ENCODE measurements at places on chromosomes 4 and X.

GRCh38 chr4:16070203-16070602 lies 13.6 kb downstream of the PROM1 start:
- DNase-seq: no peak

- DNase-seq: no peak
Observed at GRCh38 chrX:42247241-42247640, 323.9 kb upstream of the CASK start.

DNA sequence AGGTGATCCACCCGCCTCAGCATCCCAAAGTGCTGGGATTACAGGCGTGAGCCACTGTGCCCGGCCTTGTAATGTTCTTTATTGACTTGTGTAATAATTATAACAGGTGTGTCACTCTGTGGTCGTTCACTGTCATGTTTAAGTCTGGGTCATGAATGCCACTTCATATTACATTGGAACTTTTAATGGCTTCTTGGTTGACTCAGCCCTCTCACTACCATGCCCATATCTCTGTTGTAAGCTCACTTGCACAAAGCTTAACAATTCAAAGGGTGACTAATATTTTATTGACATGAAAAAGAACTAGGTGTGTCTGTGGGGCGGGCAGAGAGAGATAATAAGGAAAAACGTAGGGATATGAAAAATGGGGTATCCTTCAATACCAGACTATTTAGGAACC lies 639.7 kb upstream of the ACTRT1 start:
- DNase-seq: no peak

DNA sequence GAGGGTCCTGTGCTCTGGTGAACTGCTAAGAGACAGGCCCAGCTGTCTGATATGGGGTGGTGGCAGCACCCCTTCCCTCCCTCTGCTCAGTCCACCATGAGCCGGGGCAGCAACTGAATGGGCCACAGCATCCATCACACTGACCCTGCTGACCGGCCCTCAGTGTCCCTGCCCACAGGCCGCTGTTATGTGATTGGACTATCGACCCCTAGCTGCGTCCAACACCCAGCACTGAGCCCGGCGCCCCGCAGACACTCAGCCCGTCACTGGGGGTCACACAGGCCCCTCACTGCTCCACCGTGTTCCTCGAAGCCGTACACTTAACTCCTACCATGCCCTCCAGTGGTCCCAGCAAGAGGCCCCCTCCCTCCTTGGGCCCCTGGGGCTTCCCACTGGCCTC lies 88.8 kb upstream of the PSAPL1 start:
- no peak for DNase-seq

DNA sequence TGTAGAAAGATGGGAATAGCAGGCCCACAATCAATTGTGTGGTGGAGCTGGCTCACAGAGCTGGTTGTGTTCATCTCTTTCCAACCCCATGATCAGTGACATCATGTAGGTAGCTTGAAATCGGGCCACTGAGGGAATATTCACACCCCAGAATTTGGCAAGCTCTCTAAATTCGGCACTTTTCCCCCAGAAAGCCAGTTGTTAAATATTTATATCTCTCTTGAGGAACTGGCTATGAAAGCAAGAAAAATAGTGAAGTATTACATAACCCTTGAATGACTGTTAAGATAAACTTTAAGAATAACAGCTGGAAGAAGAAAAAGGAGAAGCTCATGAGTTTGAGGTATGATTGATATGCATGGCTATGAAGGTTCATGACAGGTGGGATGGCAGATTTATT lies 38.9 kb downstream of the GPRIN3 start:
- no peak for DNase-seq

DNA sequence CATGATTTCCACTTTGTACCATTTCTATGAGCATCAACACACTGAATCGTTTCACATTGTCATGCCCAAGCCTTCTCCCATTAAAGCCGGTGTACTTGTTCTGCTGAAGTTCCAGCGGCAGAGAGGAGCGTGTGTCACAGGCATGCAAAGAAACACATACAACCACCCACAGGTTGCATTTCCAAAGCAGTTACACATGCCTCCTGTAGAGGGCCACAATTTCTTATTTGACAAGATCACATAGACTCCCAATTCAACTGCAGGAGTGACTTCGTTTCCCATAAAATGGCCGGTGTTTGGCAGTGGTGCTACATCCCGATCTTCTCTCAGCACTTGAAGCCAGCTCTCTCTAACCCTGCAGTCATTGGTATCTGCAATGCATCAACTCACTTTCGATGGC lies 992.6 kb downstream of the NLGN4X start:
- no peak for DNase-seq

DNA sequence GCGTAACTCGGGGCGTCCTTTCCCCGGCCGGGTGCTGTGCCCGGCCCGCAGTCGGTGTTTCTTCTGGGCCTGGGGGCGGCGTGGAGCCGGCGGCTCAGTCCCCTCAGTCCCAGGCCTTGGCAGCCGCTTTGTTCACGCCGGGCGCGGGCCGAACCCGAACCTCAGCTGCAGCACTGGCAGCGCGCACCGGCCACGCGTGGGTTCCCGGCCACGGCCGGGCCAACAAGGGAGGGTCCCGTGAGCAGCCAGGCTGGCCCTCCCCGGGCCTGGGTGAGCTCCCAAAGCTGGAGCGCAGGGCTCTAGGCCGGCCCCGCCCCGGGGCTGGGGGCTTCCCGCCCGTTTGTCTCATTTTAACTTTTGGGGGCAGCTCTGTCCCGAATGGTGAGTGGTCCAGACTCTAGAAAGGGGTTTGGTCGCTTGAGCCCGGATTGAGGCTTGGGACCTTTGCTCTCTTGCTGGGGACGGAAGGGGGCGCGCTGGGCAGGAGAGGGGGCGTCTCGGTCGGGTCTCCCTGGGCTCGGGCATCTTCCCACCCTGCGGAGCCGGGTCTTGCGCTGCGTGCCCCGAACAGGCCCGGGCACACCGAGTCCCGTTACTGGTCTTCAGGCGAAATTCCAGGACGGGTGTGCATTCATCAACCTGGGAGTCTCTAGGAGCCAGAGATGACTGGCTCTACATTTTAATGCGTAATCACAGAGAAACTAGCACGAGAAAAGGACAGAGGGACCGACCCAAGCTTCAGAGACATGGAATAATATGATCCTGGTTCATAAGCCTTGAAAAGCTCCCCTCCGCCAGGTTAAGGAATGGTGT lies 177.1 kb downstream of the CBR4 start:
- DNase-seq: no peak

- DNase-seq: no peak
Observed at GRCh38 chr4:159445692-159446091, 342.8 kb downstream of the RAPGEF2 start.

- no peak for DNase-seq
Observed at GRCh38 chr4:77493829-77494551, 111.6 kb upstream of the CXCL13 start.

DNA sequence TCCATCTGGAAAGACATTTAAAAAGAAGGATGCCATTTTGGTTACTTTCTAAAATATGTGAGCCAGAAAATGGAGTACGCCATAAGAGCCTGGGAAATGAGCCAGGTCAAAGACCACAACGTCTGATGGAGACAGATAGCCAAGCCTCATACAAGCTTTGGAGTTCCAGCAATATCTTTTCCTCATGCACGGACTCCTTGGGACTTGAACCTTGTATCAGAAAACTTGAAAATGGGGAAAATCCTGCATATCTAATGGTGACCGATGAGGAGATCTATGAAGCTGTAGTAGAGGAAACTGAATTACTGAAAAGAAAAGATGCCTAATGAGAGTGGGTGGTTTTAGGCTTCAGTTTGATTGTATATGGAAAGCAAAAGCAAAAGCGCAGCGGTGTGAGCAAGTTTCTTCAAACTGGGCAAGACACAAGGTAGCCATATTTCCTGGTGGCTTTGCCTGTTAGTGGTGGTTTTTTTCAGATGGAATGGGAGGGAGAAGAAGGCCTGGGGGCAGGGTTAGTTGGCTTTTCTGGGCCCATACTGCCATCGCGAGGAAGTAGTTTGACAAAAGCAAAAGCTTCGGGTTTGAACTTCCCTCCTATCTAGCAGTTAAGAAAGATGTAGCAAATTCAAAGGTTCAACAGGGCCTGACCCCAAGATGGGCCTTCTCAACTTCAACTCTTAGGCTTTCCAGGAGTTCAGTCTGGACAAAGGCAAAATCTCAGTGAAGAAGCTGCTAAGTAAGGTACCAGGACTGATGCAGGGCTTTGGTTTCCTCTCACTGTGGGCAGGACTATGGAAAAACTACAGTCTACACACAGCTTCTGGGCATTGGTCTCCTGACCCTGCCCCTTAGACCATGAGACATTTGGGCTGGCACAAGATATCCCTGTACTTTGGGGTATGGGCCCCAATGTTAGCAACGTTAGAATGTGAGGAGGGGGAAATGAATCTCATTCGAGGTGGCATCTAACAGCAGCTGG lies 210.0 kb upstream of the STK26 start:
- DNase-seq: peak; percentile 33

DNA sequence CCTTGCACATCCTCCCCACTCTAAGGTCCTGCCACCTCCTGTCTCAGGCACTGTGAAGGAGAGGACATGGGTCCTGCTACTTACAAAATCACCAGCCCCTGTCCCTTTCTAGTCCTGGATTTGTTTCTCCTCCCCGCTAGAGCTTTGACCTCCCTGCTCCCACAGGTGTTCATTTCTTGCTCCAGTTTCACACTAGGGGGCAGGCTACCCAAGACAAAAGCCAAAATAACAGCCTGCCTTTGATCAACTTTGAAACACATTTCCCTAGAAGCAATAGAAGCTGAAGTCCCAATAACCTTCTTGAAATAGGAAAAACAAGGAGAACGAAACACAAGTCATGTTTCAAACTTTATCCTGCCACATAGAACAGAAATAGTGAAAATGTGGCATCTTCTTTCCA lies 164.4 kb downstream of the QDPR start:
- DNase-seq: no peak

DNA sequence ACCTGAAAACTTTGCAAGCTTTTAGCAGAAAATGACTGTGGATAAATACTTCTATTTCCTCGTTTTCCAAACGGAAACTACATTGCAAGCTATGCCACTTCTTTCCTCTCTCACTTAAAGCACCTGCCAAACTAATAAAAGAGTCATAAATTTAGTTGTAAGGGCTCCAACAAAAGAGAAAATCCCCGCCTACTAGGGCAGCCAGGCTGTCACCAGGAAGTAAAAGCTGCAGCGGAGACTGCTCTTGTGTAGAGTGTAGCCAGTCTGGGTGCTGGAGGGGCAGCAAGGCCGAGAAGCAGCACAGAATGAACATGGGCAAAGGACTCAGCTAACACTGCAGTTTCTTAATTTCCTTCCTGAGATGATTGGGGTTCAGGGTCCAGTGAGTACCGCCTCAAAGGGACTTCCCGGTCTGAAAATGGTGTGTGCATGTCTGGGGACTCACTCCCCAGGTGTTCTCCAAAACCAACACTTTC lies 89.3 kb upstream of the MAML3 start:
- no peak for DNase-seq

- no peak for DNase-seq
Observed at GRCh38 chrX:25108481-25108880, 92.7 kb upstream of the ARX start.

DNA sequence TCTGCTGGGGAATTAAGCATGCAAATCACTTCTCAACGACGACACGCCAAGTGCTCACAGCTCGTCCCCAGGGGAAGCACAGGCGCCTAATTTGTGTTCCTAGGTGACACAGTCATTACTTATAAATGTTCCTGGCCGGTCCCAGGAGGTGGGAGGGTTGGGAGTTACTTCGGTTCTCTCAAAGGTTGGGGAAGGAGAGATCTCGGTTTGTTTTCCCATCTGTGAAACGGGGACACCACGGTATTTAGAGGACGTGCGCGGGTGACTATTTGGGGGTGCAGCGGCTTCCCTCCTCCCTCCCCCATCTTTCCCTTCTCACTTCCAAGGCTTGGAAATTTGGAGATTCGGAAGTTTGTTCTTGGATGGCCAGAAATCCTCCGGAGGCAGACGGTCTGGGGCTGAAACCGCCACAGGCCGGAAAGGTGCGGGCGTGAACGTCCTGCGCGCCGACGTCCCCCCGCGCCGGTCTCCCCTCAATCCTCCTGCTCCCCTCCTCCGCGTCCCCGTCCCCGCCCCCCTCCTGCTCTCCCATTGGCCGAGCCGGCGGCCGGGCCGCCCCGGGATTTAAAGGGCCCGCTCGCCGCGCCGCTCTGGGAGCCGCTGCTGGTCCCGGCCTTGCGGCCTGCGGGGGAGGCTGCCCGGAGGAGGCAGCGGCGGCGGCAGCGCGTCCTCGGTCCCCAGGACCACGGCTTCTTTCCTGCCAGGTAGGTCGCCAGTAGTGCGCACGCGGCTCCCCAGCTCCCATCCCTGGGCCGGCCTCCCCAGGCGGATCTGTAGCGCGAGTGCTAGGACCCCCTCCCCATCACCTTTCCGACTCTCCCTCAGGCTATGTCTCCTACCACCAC lies at the start of gene PORCN:
TSS of gene PORCN (plus strand) at position 593 of the 845 bp plus-strand sequence. CDS start 829 bp downstream, outside the sequence.
- DNase-seq: peak; percentile 67

- DNase-seq: no peak
Observed at GRCh38 chr4:28545986-28546385, 1685.3 kb downstream of the STIM2 start.

DNA sequence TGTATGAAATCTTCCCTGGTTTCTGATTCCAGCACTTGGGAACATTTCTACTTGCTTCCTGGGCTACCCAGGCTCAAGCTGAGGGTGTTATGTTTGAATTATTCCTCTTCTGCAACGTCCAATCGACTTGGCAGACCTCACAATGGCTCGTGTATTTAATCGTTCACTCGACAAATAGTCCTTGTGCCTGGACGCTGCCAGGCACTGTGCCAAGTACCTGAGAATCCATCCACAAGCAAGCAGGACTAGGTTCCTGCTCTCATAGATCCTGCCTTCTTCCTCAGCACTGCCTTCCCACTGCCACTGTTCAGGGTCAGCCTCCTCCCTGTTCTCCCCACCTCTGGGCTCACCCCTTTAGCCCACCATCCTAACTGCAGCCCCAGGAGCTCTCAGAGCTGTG lies 113.3 kb downstream of the EFNB1 start:
- DNase-seq: no peak

DNA sequence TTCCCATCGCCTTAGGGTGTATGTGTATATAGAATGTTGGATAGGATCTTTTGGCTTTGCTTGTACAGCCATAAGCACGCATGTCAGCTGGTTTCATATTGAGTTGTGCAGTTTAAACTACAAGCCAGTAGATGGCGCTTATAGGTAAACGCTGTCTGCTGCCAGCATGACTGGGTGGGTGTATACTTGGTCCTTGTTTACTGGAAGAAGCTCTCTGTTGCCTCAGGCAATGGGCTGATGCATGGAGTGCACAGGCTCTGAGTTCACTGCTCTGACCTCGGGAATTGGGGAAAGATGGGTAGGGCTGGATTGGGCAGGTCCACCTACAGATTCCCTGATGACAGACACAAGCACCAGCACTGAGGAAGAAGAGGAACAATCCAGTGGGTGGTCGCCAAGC lies 831.5 kb downstream of the STIM2 start:
- no peak for DNase-seq
